ENCODE measurements at places on chromosomes 1 and 21. TPM values are rescaled to one million over a fixed set of nuclear protein-coding genes. Genes with fewer than 3 reads are reported as not detected.

Gene AUNIP
- total RNA-seq = 7.8 TPM

Gene VHLL
- not detected for total RNA-seq

Gene SDHB
- 103 TPM for total RNA-seq

Gene LHX8
- 0.91 TPM for total RNA-seq

Gene MPL
- total RNA-seq = not detected

Gene CD58
- 23.2 TPM for total RNA-seq

Gene ZBTB8B
- total RNA-seq = not detected

Gene OTUD3
- total RNA-seq = 2.6 TPM

Gene RSPO1
- 0.10 TPM for total RNA-seq

Gene KRTAP19-3
- total RNA-seq = not detected

Gene MIB2
- total RNA-seq = 19.5 TPM

Measured in A549 treated with Mapracorat at 1 μM for 4 hours (cell line).